ENCODE measurements at places on chromosomes 6 and 20.

GRCh38 chr20:15287329-15287728 is 949.9 kb upstream of the FLRT3 start:
- DNase-seq: no peak

DNA sequence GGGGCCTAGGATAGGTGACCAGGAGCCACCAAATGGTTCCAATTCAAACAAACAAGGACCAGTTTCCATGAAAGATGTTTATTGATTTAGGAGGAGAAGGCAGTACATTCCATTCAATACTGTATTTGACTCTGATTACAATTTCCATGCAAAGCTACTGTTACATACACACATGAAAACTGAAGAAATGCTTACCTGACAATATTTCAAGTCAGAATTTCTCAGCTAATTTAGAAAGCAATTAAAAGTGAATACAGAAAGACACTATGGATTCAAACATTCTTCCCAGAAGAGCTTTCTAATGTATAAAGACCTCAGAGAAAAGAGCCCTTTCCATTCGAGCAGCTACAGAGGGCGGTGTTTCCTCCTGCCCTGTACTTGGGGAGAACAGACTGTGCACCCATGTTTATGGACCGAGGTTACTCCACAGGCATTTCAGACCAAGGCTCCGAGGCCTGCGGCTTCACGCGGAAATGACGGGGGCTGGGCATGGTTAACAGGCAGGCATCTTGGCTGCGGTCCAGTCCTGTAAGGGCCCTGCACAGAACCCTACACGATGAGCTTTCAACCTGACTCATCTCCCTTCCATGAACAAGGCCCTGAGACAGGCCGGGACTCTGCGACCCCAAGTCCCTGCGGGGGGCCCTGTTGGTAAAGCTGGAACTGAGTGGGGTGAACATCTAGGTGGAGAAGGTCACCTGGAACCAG is 25.7 kb upstream of the TCFL5 start:
- peak; percentile 88 for DNase-seq

GRCh38 chr6:29011276-29011734 is 6.2 kb upstream of the ZNF311 start:
- peak; percentile 6 for DNase-seq

GRCh38 chr6:107124934-107125348 is 9.6 kb upstream of the BEND3 start:
- DNase-seq: no peak

DNA sequence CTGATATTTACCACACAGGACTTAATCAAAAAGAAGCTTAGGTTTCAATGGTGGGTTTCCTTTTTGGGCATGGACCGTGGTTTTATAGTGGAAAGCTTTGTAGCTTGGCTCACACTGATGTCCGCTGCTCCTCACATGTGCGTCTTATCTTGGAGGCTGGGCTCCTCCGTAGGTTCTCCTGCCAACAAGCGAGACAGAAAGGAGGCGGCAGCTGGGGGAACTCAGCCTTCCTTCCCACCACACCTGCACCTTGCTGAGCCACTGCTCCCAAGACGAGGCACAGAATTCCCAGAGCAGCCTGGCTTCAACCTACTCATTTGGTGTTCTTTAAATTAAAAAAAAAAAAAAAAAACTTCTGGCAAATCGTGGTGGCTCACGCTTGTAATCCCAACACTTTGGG is 235.5 kb upstream of the QKI start:
- no peak for DNase-seq

DNA sequence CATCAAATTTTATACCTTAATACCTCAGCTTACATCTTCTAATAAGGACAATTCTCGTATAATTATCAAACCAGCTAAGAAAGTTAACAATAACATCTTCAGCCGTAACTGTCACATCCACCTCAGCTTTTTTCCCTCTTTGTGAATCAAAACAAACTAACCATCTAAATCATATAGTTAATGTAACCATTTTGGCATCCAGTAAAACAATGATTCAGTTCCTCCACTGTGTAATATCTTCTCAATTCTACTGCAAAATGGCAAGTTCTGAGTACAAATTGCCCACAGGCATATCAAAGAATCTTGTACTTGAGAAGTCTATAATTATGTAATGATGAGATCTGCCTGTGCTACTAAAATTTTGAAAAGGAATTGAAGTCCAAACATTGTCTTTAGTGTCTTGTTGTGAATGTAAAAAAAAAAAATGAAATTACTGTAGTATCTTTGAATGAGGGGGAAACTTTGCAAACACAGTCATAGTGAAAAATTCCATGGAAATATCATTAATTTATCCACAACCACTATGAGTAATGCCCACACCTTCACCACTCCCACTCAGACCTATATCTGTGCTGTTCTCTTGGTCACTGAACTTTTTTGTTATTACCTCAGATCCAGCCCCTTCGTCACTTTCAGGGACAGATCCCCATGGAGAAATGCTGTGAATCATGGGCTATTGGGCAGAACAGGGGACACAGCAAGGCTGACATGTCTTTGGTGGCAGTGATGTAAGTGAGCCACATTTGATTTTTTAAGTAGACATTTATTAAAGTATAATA is 178.6 kb upstream of the RAB32 start:
- no peak for DNase-seq

DNA sequence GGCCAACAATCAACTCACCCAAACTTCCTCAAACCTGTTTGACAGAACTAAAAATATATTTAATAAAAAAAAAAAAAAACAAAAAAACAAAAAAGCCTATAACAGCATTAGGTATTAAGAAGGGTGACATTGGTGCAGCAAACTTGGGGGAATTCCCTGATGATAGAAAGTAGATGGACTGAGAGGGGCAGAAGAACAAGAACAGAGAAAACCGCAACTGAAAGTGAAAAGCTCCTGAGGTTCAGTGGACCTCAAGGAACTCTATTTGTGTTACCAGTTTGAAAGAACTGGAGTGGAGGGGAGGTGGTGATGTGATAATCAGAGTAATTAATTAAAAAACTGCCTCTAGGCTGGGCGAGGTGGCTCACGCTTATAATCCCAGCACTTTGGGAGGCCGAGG is 53.8 kb downstream of the MACROD2 start:
- DNase-seq: no peak

DNA sequence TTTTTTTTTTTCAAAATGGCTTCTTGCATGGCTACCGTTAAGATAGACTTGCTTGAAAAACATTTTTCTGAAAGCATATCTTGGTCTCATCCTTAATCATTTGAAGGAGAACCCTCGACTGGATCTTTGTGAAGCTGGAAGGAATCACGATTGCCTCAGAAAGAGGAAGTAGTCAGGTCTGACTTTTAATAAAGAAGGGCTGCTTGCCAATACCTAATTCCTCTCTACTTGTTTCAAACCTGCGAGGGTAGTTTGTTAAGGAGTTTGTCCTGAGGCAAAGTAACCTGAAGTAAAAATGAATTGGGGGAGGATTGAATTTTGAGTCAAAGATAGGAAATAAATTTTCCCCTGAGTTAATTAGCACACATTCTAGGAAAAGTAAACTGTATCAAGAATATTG is 288.1 kb upstream of the MAP3K7 start:
- DNase-seq: no peak

GRCh38 chr6:112881027-112881426 is 533.9 kb downstream of the RFPL4B start:
- no peak for DNase-seq

GRCh38 chr6:89485320-89485719 is 52.4 kb downstream of the ANKRD6 start:
- no peak for DNase-seq

- DNase-seq: no peak
Measured at GRCh38 chr6:110626442-110626841, 150.0 kb upstream of the SLC22A16 start.

DNA sequence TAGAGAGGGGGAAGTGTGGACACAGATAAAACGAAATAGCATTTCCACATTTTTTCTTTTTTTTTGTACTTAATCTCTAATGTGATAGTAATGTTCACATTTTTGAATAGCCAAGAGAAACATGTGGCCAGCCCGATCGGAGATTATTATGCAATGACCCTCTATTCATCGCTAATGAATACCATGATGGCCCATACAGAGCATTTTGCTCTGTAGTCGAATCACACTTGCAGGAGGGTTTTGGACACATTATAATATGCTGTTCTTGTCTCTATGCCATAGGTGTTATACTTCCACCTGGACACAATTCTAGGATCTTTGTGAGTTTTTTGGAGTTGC is 60.1 kb downstream of the MTHFD1L start:
- DNase-seq: no peak

- DNase-seq: no peak
Measured at GRCh38 chr6:2964793-2965505, 6.4 kb downstream of the SERPINB6 start.

DNA sequence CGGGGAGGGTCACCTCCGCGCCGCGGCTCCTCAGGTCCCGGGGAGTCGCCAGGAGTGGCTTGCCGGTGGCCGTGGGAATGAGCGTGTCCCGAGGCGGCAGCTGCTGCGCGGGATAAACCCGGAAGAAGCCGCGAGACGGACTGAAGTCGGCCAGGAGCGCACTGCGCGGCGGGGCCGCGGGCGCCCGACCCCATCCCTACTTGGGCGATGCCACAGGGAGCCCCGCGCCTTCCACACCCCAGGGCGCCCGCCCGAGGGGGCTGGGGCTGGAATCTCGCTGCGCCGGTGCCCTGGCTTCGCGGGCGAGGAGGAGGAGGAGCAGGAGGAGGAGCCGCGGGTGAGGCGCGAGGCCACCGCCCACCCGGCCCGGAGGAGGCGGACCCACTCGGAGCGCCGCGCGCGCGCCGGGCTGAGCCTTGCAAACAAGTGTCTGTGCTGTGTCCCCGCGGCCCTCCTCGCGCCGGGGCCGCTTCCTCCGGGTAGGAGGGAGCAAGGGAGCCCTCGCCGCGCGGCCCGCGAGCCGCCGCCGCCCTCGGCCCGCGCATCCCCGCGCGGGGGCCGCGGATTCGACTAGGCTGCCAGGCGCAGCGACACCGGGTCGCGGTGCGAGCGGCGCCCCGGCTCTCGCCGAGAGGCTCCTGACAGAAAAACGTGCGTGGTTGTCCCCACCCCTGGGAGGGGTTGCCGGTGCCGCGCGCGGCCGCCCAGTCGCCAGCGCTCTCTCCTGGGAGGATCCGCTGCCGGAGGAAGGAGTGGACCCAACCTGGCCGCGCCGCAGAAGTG is at the start of gene ZDHHC14:
ZDHHC14 (plus strand) TSS at position 412 of the 783 bp plus-strand sequence.
- DNase-seq: peak; percentile 62

GRCh38 chr6:111589366-111589765 is 16.3 kb downstream of the TRAF3IP2 start:
- DNase-seq: no peak

GRCh38 chr20:17790296-17790695 is 90.5 kb downstream of the BANF2 start:
- no peak for DNase-seq

DNA sequence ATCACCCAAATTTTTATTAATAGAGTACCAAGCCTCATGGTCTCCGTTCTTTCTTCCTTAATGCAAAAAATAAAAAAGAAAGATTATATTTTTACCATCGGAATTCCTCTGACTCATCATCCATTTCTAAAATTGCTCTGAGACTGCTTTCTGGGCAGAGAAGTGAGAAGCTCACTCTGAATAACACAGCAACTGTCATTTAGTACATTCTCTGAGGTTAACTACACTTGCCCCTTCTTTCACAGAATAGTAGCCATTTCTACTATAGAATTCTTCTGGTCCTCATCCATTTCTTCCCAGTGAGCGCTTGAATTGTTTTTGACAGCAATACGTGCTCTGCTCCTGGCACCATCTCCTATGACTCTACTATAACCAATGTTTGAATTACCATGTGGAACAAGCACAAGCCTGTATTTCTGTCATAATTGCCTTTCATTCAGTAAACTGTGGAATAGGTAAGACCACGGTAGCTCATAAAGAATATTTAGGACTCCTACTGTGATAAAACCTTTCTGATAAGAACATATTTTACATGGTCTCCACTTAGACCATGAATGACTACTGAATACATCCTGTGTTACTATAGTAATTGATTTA is 435.5 kb upstream of the NRSN1 start:
- no peak for DNase-seq

DNA sequence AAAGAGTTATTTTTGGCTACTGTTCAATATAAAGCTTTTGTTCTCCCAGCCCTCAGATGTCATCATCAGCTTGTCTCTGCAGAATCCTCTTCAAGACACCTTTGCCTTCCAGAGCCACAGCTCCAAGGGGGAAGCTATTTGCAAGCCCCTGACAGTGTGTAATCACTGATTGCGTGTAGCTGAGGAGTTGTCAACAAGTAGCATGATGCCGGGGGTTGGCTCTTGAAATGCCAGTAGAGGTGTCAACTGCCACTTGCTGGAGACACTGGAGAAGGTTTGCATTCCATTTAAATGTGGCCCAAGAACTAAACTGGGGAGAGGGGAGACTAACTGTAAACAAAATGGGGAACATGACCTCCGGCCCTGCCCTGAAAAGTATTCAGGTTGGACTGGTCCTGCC is 44.3 kb upstream of the PDYN start:
- no peak for DNase-seq

DNA sequence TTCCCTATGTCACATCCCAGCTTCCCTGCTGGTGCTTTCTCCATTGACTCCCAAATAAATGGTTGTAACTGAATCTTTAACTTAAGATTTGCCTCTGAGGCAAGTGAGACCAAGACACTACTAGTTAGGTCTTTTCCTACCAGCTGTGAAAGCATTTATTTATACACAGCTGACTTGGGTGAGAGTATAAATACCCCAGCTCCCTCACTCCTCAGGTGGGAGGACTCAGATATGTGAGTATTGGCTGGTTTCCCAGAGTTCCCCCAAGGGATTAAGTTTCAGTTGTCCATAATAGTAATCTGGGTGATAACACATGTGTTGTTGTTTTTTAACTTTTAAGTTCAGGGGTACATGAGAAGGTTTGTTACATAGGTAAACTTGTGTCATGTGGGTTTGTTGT is 49.8 kb downstream of the CFAP61 start:
- DNase-seq: no peak

GRCh38 chr6:111381123-111381522 is 101.9 kb downstream of the REV3L start:
- no peak for DNase-seq

GRCh38 chr6:104954190-104954797 is 2.6 kb upstream of the LIN28B start:
- no peak for DNase-seq

DNA sequence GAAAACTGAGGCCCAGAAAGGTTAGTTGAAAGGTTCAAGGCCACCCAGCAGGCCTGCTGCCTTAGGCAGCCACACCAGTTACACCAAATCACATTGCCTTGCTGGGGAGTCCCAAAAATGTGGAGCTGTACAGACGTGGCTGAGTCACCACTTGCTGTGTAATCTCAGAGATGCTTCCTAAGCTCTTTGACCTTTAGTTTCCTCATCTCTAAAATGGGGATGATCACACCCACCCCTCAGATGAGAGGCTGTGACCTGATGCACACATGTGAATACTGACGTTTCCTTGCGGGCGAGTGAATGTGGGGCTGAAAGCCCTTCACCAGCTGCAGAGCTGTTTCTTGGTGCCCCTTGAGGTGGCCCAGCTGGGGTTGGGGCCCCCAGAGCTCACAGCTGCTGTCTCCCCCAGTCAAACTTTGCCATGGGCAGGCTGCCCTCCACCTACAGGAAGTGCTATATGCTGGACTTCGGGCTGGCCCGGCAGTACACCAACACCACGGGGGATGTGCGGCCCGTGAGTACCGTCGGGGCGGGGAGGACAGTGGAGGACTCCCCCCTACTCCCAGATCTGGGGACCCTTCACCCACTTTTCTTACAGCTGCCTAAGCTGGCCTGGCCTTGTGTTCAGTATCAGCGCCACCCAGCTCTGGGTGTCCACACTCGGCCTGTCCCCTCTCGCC is 11.0 kb downstream of the TTBK1 start:
- DNase-seq: no peak

Measured in NCI-H2029 (cell line).